ENCODE measurements at places on chromosomes 1 and 21.

DNA sequence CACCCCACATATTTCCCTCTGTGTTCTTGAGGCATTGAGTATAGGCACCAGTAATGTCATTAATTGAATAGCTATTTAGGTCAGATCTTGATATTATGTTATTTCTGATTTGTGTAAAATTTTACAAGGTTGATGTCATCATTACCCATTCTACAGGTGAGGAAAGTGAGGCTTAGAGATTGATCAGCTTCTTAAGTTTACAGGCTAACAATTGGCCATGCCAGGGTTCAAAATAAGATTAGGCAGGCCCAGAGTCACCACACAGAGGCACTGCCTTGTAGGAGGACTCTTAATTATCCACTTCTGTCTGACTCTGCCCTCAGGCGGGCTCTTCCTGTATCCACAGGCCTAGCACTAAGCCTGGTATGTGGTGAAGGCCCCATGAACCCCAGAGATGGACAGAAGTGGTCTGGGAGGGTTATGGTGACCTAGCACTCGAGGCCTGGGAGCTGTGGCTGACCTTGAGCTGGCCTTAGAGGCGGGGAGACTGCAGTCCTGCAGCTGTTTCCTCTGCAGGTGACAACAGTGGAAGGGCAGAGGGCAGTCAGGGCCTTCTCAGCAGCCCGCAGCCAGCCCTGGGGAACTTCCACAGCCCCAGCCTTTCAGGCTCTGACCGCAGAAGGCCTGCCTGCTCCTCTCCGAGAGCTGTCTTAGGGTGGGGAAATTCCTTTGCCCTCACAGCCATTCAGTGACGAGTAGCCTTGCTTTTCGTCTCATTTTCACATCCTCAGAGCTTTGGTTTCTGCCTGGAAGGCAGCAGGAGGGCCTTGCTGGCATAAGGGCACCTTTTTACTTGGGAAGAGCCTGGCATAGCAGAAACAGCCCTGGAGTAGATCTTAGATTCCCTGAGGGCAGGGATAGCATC, 12.2 kb downstream of the ZDHHC18 start:
- DNase-seq: no peak

DNA sequence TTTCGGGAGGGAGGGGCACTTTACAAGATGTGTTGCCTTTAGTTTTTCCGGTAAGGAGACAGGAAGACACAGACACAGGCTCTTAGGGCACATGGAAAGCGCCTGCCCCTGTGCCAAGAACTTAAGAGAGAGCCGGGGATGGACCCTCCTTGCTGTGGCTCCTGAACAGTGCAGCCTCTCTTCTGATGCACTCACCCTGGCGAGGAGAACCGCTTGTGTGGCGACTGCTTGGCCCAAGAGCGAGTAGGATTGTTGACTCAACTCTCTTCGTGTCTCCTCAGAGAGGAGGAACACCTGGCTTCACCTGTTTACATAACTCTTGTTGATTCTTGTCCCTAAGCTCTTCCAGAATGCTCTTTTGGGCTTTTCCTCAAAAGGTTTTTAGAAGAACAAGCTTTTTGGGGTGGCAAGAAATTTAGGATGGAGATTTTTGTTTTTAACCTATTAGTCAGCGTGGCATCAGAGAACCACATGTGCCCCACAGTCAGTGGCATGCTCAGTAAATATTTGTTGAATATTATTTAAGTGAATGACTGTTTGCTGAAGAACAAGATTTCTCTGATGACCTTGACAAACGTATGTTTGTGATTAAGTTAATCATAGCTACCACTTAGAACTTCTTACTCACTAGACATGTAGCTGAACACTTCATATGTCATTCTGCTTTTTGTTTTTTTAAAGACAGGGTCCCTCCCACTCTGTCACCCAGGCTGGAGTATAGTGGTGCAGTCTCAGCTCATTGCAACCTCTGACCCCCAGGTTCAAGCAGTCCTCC, 60.6 kb downstream of the NFIA start:
- peak; percentile 26 for DNase-seq

GRCh38 chr1:23838401-23838866, 13.2 kb upstream of the HMGCL start:
- no peak for DNase-seq

GRCh38 chr1:65238010-65238409, 71.3 kb upstream of the DNAJC6 start:
- DNase-seq: no peak

DNA sequence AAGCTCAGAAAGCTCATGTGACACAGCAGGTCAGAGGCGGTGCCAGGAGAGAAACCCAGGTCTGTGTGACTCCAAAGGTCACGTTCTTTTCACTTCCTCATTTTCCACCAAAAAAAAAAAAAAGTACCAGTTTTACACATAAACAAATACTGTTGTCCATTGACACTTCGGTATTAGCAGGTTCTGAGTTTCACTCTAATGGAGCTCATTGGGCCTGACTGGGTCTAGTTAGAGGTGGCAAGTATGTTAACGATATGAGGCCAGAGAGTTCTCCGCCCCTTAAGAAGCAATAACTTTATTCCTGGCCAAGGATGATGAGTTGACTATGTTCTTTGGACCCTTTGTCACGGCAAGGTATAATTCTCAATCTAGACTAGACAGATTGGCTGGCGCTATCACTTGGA, 30.0 kb upstream of the SDE2 start:
- DNase-seq: no peak

DNA sequence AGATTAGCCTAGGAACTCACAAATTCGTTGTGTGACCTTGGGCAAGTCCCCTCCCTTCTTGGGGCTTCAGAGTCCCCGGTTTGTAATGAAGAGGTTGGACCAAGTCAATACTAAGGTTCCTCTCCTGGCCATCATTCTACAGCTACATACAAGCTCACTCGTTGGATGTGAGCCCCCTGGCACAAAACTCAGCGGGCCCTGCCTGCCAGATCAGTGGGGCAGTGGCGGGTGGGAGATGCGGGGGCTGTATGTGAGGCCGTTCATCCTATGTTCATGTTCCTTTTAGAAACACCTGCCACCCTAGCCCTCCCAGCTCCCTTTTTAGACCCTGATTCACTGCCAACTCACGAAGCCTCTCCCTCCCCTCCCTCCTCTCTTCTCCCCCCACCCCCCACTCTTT, 2.1 kb downstream of the DLGAP3 start:
- DNase-seq: no peak

DNA sequence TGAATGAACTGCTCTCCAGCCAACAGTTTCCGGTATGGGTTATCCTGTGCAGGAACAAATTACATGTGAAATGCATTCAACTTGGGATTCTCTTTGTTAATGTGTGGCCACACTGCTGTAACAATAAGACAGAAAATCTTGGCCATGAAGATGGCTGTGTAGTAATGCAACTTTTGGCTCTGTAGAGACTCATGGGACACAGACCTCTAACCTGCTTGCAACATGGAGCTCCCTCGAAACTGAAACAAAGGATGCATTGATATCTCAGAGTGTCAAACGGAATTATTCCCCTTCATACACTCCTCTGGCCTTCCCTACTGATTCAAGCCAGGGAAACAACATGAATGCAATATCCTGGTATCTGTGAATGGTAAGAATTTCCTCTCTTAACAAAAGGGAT, 559.3 kb upstream of the ZRANB2 start:
- no peak for DNase-seq

- no peak for DNase-seq
Measured at GRCh38 chr1:43987159-43987902, 4.1 kb upstream of the CCDC24 start.

Measured in NCI-H187 (cell line).